GDM1 (cell line): ENCODE measurements at places on chromosomes 16 and 17.

- no peak for DNase-seq
Measured at GRCh38 chr16:20826039-20826566, 19.8 kb downstream of the REXO5 start.

DNA sequence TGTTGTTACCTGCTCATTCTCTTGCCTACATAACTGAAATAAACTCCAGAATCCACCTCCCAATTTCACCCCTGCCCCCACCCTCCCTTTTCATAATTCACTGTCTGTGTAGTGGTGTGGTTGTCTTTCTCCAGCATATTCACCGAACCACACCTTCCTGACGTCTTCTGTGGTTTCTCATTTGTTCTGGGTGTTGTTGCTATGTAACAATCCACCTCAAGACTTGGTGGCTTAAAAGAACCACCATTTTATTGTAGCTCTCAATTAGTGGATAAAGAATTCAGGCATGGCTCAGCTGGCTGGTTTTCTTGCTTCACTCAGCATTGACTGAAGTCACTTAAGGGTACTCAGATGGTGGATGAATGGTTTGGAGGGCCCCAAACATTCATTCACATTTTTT is 229.8 kb downstream of the MAF start:
- DNase-seq: no peak

DNA sequence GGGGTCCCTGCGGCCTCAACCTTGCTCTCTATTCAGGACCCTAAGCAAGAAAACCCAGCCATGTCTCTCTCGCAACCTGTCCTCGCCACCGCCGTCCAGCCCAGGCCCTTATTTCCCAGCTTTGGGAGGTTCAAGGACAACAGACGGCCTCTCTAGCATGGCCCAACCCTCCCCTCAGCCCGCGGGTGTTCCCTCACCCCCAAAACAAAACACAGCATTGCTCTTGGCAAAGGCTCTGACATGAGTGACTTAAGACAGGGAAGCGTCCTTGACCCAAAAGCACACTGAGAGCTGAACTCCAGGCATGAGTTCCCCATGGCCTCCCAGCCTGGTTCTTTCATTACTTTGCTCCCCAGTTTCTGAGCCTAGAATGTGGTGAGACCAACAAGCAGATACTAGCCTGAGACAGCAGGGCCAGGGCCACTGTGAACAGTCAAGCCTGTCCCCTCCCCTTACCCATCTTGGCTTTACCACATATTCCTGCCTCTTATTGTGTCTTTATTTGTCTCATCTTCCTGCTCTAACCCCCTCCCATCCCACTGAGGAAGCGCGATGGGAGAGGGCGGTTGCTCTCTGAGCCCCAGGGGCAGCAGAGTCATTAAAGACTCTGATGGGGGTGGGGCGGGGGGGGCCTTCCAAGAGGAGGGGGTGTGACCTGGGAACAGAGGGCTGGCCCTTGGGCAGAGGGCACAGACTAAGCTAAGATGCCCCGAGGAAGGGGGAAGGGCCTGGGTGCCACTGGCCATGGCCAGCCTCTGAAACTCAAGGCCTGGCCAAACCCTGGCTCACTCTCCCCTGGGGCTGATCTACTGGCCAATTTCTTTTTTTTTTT is 11.8 kb downstream of the SREBF1 start:
- DNase-seq: peak; percentile 62

DNA sequence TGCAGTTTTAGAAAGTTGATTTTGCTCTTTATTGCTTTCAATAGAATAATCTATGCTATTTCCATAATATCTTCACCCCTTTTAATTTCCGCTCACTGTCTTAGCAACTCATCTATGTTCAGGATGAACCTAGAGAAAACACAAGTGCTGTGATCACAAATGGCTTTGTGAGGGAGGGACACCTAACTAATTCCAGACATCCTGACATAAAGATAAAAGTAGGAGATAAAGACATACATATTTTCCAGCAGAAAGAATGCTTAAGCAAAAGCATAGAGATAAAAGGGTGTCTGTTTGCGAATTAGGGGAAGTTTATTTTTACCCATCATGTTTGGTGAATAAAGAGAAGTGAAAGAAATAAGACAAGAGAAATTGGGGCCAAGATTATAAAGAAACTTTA is 254.2 kb downstream of the KCNJ2 start:
- no peak for DNase-seq

- no peak for DNase-seq
Measured at GRCh38 chr16:80707686-80708085, 96.7 kb downstream of the CDYL2 start.

- DNase-seq: no peak
Measured at GRCh38 chr17:32388613-32389459, 38.9 kb downstream of the ZNF207 start.

DNA sequence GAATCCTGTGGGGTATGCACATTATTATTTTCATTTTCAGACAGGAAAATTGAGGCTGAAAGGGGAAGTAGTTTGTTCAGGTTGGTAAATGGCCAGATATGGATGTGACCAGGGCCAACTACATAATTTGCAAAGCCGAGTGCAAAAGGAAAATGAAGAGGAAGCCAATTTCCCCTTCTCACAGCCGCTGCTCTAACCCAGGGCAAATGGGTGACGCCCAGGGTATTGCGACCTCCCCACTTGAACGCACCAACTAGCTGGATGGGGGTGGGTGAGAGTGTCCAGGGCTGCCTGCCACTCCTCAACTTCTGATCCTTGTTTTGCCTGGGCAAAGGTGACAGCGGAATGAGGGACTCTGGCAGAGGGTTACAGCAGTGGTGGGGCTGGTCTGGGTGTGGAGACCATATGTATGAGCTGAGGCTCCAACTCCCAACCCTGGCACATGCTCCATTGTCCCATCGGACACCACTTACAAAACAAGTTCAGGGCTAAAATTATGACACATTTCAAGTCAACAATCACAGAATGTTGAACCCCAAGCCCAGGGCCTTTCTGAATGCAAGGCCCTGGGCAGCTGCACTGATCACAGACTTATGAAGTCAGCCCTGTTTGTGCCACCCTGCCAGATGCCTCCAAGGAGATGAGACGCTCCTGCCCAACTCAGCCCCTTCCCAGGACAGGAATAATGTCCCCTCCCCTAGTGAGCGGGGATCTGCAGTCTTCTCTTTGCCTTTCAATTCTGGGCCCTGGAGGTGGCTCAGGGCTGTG is 1.7 kb downstream of the ANKRD40CL start:
- peak; percentile 37 for DNase-seq

GRCh38 chr17:81494626-81495377 is 17.8 kb downstream of the ACTG1 start:
- DNase-seq: no peak

DNA sequence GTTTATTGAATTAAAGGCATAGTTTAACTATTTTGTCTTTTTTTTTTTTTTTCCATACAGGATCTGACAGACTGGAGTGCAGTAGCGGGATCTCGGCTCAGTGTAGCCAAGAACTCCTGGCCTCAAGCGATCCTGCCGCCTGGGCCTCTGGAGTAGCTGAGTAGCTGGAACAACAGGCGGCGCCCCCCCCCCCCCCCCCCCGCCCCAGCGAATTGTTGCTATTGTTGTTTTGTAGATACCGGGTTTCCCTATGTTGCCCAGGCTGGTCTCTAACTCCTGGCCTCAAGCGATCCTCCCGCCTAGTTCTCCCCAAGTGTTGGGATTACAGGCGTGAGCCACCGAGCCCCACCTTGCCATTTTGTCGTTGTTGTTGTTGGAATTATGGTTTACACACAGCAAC is 1.3 kb upstream of the CENPV start:
- no peak for DNase-seq

DNA sequence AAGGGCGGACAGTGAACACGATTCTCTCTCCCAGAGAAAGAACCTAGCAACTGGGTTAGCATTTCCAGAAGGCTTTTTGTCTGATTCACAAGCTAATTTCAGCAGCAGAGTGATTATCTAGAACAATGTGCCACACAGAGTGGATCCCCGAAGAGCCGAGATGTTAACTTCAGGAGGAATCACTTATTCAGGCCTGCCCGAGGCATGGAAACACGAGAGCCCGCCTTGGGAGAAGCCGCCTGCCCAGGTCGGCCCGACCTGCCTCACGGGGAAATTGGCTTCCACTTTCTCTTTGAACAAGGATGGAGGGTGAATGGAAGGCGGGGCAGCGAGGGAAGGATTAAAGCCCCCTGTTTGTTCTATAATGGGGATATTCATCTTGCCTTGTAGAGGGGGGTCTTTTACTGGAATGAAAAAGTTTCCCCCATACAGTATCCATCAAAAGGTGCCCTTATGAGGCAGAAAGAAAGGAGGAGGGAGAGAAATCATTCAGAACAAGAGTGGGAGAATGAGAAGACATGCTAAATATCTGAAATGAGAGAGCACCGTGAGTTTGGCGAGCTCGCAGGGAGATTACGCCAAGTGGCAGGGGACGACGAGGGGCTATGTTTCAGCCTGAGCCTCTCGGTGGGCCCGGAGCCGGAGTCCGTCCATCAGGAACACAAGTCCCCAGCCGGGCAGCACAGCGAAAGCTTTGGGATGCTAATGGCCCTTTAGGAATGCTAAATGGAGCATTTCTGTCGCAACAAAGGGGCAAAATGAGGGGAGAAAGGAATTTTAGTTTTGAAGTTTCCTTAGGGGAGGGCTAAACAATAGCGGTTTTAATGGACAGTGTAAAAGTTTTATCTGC is 33.0 kb downstream of the NTN1 start:
- DNase-seq: no peak

GRCh38 chr16:85088570-85089199 is 23.6 kb downstream of the CIBAR2 start:
- DNase-seq: no peak

GRCh38 chr17:60390925-60391470 is 935 bp downstream of the USP32 start:
- DNase-seq: no peak
